Activated T-helper 1 cell treated with anti-CD3 and anti-CD28 coated beads, Interleukin-12 subunit alpha, Interleukin-12 subunit beta, Interleukin-2, Interleukin-4 antibody, amounts not matched to agents 30 ng/mL and 10 ng/mL and 1 ng/mL, durations not matched to agents 14 hours and 24 hours and 36 hours (primary cell): ENCODE measurements at places on chromosomes 4 and X.

GRCh38 chrX:112672788-112673560 lies 6.8 kb downstream of the LHFPL1 start:
- no peak for DNase-seq

DNA sequence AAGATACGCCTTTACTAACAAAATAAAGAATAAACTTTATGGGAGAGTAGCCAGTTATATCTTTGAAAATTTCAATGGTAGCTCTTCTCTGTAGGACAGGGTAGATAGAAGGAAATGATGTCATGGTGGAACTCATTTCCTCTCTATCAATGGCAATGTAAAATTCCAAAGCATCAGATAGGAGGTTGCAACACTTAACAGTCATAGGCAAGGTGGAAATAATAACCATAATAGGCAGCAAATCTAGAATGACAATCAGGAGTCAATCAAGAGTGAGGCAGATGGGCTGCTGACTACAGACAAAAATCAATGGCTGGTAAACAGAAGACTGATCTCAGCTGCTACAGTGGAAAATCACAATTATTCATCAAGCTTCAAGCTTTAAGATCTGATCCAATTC lies 53.9 kb upstream of the TET2 start:
- no peak for DNase-seq

DNA sequence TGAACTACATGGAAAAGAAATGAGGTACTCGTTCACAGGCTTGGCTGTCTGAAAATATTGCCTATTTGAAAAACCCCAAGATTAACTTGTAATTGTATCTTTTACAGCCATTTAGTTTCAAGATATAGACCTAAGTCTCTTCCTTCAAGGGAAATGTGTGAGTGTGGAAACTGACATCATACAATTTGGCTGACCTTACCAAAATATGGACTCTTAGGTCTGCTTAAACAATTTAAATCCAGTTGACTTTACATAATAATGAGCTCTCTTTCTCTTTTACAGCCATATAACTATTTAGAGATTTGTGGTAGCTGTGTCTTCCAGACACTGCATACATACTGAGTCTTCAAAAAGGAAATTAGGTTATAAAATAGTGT lies 186.9 kb downstream of the NR3C2 start:
- DNase-seq = no peak

DNA sequence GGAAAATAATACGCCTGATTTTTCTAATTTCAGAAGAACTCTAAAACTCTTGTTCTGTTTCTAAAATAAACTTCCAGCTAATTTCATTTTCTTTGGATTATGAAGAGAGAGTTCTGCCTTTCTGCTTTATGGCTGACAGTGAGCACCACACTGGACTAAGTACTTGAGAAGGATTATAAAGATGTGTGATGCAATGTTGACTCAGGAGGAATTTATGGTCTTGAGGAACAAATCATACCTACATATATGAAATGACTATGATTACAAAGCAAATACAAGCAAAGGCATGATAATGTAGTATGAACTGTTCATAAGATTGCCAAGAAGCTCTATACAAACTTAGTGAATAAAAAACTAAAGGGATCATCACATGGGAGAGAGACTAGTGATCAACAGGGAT lies 13.0 kb upstream of the SLC25A5 start:
- no peak for DNase-seq

DNA sequence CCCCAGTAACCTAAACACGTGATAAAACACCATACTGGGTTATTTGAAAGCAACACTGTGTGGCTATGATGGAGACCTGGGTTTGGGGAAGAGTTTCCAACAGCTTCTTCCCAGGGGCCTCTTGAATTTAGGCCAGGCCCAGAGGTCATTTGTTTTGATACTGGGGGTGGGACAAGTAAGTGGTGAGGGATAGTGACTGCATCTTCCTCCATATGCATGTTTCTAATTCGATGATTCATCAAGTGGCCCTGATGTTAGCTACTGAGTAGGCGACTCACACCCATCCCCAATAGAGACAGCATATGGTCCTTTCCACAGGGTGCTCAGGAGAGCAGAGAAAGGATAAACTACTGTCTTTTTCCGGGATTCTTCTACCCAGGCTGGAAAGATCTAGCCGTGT lies 2.7 kb downstream of the NDP start:
- DNase-seq = no peak

DNA sequence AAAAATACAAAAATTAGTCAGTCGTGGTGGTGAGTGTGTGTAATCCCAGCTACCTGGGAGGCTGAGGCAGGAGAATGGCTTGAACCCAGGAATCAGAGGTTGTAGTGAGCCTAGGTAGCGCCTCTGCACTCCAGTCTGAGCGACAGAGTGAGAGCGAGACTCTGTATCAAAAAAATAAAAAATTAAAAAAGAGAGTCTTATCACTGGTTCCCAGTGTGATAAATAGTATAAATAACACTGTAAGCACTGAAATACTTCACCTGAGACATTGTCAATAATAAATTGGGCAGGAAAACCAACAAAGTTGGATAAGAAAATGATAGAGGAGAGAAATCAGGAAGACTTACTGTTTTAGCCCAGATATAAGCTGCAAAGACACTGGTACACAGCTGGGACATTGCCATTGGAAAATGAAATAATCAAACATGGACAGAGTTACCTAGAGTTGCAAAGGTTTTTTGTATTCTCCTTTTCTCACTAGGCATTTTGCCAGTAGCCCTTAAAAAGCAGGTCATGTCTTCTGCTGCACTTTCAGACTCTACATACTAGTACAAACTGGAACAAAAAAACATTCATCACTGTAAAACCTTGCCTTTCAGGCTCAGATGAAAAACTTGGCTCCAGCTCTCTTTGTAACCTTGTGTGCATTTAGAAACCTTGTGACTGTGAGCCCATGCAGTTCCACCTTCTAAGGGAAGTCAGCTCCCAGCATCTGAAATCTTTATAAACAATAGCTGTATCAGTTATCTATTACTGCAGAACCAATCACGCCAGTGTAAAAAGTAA lies 55.0 kb upstream of the PPP1R2C start:
- no peak for DNase-seq

DNA sequence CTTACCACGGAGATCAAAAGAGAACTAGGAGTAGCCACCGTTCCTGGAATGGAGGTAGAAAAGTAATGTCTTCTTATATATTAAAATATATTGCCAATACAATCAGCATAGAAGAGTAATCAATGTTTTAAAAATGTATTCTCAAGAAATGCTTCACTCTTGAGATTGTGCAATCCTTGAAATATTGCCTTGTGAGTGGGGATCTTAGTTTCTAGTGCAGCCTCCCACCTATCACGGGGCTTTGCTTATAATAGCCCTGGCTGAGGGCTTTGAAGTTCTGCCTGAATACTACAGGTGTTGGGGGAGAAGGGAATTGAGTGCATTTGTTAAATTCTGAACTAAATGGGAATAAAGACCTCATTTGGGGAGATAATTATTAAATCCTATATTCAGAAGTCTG lies 55.5 kb downstream of the VGLL1 start:
- DNase-seq = no peak

DNA sequence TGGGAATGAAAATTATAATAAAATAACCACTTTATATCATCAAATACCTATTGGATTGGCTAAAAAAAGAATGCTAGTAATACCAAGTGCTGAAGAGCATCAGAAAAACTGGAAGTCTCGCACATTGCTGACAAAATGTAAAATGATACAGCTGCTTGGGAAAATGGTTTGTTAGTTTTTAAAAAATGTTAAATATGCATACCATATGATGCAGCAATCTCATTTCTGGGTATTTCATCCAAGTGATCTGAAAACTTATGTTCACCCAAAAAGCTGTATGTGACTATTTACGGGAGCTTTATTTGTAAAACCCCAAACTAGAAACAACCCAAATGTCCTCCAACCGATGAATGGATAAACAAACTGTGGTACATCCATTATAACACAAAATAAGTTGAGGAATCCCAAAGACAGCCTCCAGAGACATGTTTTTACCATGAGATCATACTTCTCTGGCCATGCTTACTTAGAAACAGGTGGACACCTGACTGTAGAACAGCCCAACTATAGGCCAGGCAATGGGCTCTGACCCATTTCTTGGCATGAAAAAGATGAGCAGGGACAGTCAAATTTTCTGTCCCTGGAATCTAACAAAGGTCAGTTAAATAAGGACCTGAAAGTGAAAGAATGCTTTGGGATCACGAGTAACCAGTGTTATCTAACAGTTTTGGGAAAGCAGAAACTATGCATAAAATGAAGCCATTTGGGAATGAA lies 47.5 kb upstream of the FAM120C start:
- no peak for DNase-seq

GRCh38 chr4:100106982-100107381 lies 83.3 kb downstream of the DDIT4L start:
- peak; percentile 40 for DNase-seq

GRCh38 chr4:3269991-3270611 lies 21.1 kb downstream of the MSANTD1 start:
- no peak for DNase-seq

DNA sequence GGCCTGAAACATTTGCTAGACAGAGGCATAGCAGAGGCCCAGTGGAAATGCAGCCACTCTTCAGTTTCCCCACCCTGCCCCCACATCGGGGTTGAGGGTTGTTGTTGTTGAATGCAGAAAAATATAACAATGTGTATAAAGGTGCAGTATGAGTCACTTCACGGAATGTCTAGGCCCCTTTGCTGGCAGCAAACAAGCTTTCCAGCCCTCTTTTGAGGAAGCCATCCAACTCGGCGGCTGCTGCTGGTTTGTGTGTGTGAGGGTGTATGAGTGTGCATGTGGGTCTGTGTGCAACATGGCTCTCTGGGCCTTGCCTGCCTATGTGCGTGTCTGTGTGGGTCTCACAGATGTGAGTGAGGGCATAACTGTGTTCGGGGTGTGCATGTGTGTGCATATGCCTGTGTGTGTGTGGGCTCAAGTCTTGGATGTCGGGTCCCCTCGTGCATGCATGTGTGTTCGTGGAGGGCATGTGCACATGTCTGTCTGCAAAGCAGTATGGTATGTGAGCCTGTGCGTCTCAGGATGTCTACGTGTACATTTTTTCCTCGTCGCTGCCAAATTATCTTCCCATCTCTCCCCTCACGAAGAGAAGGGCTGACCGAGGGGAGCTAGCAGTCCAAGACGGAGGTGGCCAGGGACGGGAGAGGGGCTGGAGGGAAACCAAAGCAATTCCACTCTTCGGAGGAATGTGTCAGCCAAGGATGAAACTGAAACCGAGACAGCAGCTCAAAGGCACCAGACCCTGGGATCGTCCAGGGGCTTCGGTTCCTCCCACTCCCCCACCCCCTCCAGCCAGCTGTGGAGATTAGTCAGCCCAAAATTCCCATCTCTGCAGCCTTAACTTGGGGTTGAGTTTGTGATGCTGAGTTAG lies 8.4 kb upstream of the ELF4 start:
- DNase-seq = no peak

- DNase-seq = peak; percentile 11
Observed at GRCh38 chrX:19887911-19888879, 795 bp upstream of the SH3KBP1 start.

GRCh38 chrX:129650183-129650689 lies 4.5 kb downstream of the APLN start:
- no peak for DNase-seq

GRCh38 chr4:1576304-1576960 lies 107.7 kb downstream of the FAM53A start:
- no peak for DNase-seq

DNA sequence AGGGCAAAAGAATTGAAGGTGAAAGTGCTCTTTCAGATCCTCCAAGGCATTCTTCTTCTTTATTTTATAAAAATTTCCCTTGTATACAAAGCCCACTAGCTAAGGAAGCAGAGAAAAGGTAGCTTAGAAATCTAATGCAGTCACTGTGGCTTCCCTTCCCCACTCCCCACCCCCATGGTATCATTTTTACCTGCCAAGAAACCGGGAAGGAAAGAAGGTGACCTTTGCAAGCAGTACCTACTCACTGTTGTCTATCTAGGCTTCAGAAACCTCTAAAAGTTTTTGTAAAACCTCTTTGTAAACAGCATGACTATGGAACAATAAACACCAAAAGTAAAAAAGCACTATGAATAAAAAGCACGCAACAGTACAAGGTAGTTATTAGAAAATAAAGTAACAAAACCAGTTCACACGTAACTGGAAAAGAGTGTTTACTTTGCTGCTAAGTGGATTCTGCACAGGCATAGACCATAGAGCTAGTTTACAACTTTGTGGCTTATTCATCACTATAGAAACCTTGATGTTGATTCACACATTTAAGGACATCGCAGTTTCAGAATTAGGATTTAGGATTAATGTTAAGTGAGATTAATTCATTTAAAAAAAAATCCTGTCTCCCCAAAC lies 109.6 kb upstream of the FTHL17 start:
- no peak for DNase-seq

DNA sequence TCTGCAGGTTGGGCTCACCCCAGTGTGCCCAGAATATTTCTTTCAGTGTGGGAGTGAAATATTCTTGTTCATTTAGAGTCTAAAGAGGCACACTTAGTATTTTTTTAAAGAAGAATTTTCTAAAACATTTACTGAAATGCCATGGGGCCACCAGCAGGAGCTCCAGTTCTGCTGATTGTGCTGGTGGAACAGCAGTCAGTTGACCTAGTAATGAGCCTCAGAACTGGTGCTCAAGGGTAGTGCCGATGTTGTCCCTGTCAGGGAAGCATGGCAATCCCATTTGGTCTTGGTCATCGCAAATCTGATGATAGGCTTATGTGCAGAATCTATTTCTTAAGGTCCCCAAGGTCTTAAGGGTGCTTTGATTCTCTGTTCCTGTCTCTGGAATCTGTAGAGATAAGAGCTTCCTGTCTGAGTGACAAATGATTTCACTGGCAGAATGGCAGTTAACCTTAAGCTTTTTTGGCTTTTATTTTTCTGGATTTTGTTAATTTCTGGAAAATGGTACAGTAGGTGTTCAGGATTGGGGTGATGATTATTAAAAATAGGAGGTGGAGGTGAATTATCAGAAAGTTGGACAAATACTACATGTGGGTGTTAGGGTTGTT lies 31.3 kb downstream of the JADE1 start:
- no peak for DNase-seq

GRCh38 chrX:40262157-40263013 lies 164.6 kb upstream of the BCOR start:
- DNase-seq = no peak

DNA sequence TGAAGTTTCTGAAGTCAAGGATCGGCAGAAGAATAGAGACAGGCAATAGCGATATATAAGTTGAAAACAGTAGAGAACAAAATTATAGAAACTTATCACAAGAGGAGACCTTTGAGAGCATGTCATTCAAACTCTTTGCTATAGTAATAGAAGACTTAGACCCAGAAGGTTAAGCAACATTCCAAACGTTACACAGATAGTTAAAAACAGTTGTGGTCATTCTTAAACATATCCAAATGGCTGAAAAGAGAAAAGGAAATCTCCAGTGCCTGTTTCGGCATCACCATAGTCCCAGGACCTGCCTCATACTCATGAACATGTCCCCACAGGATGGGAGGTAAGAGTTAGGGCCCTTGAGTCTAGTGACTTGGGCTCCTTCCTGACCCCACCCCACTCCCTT lies 258.1 kb upstream of the NOCT start:
- no peak for DNase-seq

GRCh38 chrX:70331161-70331560 lies 41.3 kb downstream of the KIF4A start:
- no peak for DNase-seq
